RPMI8226 (cell line): ENCODE measurements at places on chromosomes 7 and 10.
A peak's percentile ranks its signal among the peaks of the same experiment; 100 is the strongest.

DNA sequence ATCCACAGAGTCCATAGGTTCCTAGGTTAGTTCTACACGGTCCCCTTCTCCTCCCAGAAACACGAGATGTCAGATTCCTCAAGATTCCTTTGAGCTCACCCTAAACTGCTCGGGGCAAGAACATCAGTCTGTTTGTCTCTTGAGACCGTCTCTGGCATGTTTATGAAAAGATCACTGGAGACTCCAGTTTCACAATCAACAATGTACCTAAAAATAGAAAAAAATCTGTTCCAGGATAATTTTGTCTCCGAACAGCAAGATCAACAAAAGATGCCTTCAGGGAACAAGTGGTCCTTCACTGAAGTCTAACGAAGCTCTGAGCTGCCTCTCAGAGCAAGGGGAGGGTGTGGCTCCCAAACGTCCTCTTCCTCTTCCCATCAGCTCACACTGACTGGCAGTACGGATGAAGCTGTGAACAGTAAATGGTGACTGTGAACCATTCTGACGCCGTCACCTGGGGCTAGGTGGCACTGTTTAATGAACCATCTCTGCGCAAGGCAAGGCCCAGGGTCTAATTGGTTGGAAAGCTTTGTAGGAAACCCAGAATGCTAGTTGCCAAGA lies 156.2 kb upstream of the LYZL1 start:
- DNase-seq = no peak

GRCh38 chr10:78768876-78769275 lies 299.9 kb upstream of the ZMIZ1 start:
- no peak for DNase-seq

- no peak for DNase-seq
These were observed 50.5 kb downstream of the PNLIPRP3 start for GRCh38 chr10:116477986-116478664.

GRCh38 chr7:155942226-155942950 lies 130.1 kb upstream of the SHH start:
- DNase-seq = no peak

GRCh38 chr10:110919349-110919931 lies at the start of gene SHOC2:
SHOC2 (plus strand) TSS chr10:110919604; CDS start chr10:110964359, 44,755 bp downstream.
- peak; percentile 98 for DNase-seq

GRCh38 chr7:20598459-20599309 lies 16.8 kb upstream of the ABCB5 start:
- peak; percentile 43 for DNase-seq

DNA sequence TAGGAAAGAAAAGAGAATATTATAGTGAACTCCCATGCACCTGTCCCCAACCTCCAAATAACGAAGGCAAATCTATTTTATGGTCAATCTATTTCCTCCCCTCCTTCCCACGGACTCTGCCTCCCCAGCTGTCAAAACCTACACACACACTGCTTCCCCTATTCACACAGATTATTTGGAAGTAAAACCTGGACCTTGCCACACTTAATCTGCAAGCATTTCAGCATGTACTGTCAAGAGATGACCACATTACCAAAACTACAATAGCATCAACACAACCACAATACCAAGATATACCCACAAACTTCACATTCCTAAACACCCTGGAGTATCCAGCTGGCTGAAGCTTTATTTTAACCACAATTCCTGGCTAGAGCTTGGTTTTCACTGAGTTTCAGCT lies 27.8 kb upstream of the KCNK18 start:
- no peak for DNase-seq

GRCh38 chr7:130222-130572 lies 62.2 kb upstream of the FAM20C start:
- DNase-seq = no peak

- DNase-seq = no peak
These were observed 21.1 kb downstream of the BNIP3 start for GRCh38 chr10:131960631-131961046.

GRCh38 chr7:96921231-96921630 lies 84.1 kb upstream of the DLX6 start:
- no peak for DNase-seq

GRCh38 chr10:64830869-64831268 lies 1309.7 kb downstream of the REEP3 start:
- DNase-seq = no peak

DNA sequence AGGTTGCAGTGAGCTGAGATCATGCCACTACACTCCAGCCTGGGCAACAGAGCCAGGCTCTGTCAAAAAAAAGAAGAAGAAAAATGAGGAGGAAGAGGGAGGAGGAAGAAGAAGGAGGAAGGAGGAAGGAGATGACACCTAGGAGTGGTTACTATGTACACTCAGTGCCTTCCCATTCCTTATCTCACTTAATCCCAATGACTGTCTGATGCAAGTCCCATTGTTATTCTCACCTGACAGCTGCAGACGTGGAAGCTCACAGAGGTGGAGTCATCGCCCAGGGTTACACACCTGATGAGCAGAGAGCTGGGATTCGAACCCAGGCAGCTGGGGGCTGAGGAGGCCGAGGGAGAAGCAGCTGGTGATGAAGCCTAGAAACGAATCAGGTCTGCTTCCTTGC lies 258.8 kb downstream of the SNX10 start:
- no peak for DNase-seq

GRCh38 chr10:67612577-67613537 lies 83.1 kb downstream of the CTNNA3 start:
- no peak for DNase-seq

DNA sequence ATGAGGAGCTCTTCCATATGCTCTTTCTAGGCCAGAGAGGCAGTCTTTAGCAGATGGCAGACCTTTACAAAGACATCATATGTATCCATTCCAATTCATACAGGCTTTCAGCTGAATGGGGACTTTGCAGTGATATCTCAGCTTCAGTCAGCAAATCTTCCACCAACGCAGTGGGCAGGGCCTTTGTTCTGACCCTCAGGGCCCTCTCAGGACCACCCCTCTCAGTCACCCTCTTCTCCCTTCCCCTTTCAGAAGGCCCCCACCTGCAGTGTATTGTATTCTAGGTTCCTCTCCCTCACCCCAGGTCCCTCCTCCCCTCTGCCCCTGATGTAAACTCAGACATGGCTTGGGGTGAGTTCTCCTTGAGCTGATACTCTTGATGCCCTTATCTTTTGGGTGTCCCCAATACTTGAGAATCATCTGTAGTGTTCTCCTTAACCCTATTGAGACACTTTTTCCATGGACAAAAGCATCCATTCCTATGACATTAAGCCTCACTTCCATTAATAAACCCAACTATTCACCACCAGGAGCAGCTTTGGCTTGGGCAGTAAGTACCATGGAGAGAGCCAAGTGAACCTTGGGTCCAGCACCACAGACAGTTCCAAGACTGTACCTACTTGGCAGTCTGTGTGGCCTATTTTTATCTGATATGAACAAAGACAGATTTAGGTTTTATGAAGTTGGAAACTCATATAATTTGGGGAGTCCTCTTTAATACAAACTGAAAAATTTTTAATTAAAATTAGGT lies 62.7 kb downstream of the ADCYAP1R1 start:
- DNase-seq = no peak

- no peak for DNase-seq
These were observed 16.2 kb upstream of the C10orf90 start for GRCh38 chr10:126686719-126687118.

DNA sequence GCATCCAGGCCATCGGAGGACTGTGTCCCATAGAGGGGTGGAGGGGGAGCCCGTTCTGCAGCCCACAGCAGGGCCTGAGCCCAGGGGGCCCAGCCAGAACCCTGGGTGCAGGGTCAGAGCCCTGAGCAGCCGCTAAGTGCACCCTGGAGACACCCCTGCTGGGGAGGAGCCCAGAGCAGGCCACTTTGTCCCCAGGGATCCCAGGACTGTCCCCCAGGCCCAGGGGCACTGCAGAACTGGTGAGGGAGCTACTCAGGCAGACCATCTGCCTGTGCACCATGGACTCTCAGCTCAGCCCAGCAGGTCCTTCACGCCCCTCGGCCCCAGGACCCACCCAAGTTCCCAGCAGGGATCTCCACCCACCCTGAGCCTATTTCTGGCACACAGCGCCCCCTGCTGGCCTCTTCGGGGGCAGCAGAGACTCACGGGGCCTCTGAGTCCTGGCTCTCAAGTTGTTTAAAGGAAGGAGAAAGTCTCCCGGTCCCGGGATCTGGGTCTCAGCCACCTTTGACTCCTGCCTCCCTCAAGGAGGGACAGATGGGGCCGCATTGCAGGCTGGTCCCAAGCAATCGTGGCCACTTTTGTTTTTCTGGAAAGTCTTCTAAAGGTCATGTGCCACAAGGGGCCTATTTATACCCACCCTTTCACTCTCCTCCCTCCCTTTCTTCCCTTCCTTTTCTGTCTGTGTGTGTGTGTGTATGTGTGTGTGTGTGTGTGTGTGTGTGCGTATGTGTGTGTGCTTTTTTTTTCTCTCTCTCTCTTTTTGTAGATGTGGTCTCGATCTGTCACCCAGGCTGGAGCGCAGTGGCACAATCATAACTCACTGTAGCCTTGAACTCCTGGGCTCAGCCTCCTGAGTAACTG lies 90.3 kb downstream of the MYL10 start:
- peak; percentile 70 for DNase-seq

GRCh38 chr7:116439841-116440549 lies 59.5 kb upstream of the CAV2 start:
- no peak for DNase-seq

- no peak for DNase-seq
These were observed 53.4 kb downstream of the WNT2 start for GRCh38 chr7:117269417-117269816.

- DNase-seq = no peak
These were observed 2.8 kb downstream of the BCAP29 start for GRCh38 chr7:107582875-107583274.
